ENCODE measurements at places on chromosomes 7 and 10.

- no peak for DNase-seq
Observed at GRCh38 chr10:122515022-122515424, 45.5 kb upstream of the DMBT1 start.

- no peak for DNase-seq
Observed at GRCh38 chr10:73744664-73744975, 448 bp downstream of the SEC24C start.

DNA sequence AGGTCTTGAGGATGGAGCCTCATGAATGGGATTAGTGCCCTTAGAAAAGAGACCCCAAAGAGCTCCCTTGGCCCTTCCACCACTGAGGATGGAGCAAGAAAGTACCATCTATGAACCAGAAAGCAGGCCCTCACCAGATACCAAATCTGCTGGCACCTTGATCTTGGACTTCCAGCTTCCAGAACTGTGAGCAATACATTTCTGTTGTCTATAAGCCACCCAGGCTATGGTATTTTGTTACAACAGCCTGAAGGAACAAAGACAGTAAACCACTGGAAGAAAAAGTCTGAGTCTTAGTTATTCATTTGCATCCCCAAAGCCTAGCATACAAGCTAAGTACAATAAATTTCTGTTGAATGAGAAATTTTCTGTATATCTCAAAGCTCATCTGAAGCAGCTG lies 37.9 kb upstream of the TNS3 start:
- DNase-seq: no peak

DNA sequence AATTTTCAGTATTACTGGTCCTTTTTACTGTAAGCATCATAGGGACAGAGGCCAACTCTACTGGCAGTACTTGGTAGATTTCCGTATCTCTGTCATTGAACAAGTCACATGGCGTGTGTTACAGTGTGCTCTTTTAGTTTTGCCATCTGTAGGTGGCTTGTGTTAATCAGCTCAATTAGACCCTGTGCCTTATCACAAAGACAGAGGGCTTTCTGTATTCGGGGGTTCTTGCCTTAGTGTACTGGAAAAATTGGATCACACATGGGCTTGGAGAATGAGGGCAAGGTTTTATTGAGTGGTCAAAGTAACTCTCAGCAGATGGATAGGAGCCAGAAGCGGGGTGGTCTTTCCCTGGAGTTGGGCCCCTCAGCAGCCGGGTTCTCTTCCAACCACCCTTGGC lies 21.3 kb upstream of the LRGUK start:
- DNase-seq: no peak

- no peak for DNase-seq
Observed at GRCh38 chr7:1643270-1644092, 26.6 kb upstream of the ELFN1 start.

DNA sequence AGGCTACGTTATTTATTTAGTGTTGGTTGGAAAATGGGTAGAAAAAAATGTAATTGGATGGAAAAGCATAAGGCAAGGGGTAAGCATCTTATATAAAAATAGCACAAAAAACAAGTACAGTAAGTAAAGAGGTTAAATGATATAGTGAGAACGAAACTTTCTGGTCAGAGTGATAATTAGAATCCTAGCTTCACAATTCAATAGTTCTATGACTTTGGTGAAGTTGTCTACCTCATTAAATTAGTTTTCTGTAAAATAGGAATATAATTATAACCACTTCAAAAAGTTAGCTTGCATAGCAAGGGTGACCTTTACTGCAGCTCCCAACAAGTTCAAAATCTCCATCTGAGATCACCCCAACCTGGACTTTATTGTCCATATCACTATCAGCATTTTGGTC lies 30.8 kb upstream of the TAS2R16 start:
- DNase-seq: no peak

GRCh38 chr10:17144757-17145156 lies 15.1 kb upstream of the CUBN start:
- no peak for DNase-seq

GRCh38 chr7:69773535-69774225 lies 175.4 kb downstream of the AUTS2 start:
- no peak for DNase-seq

GRCh38 chr10:109403551-109403950 lies 519.8 kb downstream of the XPNPEP1 start:
- no peak for DNase-seq

GRCh38 chr10:91636892-91637291 lies 4.0 kb upstream of the PPP1R3C start:
- no peak for DNase-seq

DNA sequence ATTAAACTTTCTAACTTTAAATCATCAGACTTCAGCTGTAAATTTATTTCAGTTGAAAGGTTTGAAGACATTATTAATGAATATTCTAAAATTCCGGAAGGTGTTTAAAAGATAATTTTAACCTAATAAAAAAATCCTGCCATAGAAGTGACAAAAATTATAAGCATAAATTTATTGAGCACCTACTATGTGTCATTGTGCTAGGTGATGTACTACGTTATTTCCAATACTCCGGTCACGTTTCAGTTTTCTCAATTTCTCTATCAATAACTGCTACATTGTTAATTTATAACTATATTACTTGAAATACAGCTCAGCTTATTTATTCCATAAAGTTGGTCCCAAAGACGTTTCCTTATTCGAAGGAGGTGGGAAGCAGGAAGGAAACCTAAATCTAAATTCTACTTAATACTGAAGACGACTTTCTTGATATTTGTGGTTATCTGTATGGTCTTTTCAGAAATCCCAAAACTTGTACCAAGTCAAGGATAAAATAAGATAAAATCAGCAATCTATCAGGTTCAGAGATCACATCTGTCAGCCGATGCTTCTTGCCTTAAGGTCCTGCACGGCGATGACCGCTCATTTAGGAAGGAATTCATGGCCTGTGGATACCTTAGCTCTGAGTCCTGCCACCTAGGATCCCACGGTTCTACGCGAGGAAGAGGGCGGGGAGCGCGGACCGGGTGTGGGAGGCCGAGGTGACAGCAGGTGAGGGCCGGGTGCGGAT lies 1.2 kb upstream of the ZEB1 start:
- DNase-seq: no peak

- no peak for DNase-seq
Observed at GRCh38 chr7:129702316-129702715, 90.8 kb downstream of the NRF1 start.

GRCh38 chr10:63703113-63703670 lies 182.0 kb downstream of the REEP3 start:
- DNase-seq: no peak

DNA sequence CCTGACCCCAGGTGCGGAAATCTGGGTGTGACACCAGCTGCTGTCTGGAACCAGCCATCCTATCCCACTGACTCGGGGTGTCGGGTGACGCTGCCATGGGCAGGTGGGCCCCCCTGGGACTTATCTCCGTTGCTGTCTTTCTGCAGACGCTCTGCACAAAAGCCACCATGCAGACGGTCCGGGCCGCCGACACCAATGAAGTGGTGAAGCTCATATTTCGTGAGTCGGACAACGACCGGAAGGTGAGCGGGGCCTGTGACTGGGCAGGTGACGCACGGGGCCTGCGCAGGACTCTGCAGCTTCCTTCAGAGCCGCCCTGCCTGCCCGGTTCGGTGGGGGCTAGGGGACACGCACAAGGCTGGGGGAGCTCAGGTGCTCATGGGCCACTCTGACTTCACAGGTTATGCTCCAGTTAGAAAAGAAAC lies 36.6 kb downstream of the NKX6-2 start:
- DNase-seq: no peak

GRCh38 chr10:35752469-35753461 lies 110.7 kb upstream of the FZD8 start:
- no peak for DNase-seq

DNA sequence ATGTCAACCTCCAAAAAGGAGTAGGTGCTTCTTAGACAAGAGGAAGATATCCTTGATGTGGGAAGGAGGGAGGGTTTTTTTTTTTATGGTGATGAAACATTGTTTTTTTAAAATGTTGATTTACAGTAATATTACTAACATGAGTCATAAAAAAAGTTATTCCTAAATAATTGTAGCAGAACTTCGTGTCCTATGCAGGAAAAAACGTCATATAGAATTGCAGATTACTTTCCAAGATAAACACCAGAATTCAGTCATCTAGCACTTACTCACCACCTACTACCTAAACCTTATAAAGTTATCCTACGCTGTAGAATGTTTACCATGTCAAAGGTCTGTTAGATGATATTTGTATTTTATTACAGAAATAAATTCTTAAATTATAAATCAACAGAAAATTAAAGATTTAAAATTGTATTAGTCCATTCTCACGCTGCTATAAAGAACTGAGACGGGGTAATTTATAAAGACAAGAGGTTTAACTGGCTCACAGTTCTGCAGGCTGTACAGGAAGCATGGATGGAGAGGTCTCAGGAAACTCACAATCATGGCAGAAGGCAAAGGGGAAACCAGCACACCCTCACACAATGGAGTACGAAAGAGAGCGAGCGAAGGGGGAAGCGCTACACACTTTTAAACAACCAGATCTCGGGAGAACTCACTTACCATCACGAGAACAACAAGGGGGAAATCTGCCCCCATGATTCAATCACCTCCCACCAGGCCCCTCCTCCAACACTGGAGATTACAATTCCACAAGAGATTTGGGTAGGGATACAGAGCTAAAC lies 105.2 kb upstream of the NEBL start:
- no peak for DNase-seq

DNA sequence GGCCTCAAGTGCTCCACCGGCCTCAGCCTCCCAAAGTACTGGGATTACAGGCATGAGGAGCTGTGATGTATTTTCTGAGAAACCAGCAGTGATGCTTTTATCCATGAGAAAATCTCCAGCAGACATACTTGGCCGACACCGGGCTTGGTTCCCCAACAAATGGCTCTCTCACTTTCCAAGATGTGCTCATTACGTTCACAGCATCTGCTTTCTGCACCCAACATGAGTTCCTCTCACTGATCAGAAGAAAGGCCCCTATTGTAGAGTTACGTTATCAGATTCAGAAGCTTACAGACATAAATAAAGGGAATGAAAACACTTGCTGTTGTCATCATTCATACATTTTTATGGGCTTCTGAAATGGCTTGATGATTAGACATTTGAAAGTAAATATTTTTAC lies 95.0 kb downstream of the CALD1 start:
- DNase-seq: no peak

- DNase-seq: no peak
Observed at GRCh38 chr7:143248761-143249354, 14.4 kb upstream of the GSTK1 start.

GRCh38 chr10:110681023-110681681 lies 37.0 kb downstream of the RBM20 start:
- DNase-seq: no peak

DNA sequence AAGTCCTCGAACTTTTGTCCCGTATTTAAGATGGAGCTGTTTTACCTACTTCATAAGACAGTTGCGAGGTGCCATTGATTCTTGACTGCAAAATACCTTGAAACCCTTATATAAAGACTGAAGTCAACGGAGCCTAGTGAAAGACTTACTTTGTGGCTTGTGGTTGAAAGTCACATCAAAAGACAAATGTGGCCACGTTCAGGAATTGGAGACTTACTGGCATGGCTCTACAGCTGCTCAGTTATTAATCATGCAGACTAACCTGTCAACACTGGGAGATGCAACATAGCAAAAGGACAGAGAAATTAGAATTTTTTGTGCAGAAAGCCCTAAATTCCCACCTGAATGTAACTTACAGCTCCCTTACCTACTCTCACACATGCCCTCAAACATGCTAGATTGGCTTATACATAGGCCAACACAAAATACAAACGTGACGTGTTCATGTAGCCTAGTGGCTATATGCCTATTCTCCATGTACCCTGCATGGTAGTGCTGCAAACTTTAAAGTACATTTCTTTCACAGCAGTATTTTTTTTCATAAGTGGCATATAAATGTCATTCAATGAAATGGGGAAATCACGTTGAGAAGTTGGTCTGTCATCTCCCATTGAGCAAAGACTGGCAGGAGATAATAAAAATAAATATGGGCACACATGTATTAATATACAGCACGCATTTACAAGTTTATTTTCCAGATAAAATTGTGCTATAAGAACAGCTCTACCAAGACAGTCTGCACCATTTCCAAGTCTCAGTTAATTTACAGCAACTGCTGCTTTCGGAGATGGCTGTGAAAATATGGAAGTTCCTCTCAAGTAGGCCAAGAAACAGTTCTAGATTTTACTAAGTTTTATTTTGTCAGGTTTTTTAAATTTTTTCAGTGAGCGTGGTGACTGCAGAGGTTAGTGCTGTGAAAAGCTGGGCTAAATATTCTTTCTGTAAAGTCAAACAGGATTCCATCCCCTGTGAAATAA lies 170.4 kb upstream of the C7orf33 start:
- DNase-seq: no peak

GRCh38 chr7:12490940-12491339 lies 79.6 kb upstream of the SCIN start:
- DNase-seq: no peak

GRCh38 chr7:99876491-99876890 lies 342 bp downstream of the OR2AE1 start:
- DNase-seq: no peak

DNA sequence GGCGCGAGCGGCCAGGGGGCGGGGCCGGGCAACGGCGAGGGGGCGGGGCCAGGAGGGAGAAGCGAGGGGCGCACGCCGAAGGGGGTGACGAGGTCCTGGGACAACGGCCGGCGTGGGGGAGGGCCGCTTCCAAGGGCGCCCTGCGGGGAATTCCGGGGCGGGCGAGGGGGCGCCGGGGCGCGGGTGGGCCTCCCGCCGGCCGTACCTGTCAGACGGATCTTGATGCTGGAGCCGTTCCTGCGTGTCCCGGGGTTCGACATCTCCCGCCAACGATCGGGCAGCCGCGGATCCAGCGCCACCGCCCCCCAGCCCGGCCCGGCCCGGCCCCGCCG lies 421 bp downstream of the SMURF1 start:
- no peak for DNase-seq

Measured in NCI-H524 treated with DMSO at 0.1 percent for 48 hours (cell line).